ENCODE measurements at places on chromosomes 13 and 19.
A peak's percentile ranks its signal among the peaks of the same experiment; 100 is the strongest.

DNA sequence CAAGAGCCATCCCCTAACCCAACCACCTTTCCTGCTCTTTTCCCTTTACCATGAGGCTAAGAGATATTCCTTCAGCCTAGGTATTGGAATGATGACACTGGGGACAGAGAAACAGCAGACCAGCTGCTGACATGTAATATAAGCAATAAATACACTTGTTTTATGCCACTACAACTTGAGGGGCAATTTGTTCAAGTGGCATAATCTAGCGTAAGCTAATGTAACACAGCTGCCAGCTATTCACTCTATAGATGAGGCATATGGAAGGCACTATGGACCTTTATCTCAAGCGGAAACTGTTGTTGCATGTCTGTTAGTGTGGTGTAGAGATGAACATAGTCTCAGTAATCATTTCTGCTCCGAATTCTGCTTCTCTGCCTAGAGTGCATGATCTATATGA, 111.1 kb downstream of the STARD13 start:
- no peak for DNase-seq

DNA sequence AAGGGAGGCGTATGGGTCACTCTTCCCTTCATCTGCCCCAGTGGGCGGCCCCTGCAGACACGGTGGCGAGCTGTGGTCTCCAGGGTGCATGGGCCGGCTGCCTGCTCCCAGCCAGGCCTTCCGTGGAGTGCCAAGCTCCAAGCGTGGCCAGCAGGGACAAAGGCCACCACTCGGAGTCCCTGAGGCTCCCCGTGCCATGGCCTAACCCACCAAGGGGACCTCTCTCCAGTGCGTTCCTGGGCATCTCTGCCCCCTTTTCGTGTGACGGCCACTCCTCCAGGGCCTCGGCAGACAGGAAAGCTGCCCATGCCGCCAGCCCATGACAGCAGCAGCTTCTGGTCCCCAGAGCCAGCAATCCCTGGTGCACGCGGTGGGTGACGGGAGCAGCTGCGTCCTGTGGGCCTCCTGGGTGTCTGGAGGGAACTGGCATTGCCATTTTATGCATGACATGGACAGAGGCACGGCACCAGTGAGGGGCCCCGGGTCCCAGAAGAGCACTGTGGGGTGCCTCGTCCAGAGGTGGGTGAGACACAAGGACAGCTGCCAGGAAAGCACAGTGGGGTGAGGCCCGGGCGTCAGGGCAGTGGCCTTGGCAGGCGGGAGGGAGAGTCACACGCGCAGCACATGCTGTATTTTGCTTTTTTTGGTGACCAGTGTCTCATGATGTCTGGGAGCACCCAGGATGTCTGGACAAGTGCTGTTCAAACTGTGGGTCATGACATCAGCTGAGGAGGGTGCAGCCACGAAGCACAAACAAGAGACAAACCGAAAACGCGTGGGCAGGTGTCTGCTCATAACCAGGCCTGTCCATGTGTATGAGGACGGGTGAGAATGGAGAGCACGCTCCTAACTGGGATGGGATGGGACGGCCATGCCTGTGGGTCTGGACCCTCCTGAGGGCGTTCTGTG, 32.3 kb downstream of the CEBPG start:
- no peak for DNase-seq

- no peak for DNase-seq
Observed at GRCh38 chr19:18659281-18660050, 22.6 kb downstream of the KLHL26 start.

GRCh38 chr13:105817498-105817897, 718.0 kb downstream of the EFNB2 start:
- DNase-seq: no peak

- DNase-seq: no peak
Observed at GRCh38 chr19:13764821-13765394, 586 bp downstream of the MRI1 start.

DNA sequence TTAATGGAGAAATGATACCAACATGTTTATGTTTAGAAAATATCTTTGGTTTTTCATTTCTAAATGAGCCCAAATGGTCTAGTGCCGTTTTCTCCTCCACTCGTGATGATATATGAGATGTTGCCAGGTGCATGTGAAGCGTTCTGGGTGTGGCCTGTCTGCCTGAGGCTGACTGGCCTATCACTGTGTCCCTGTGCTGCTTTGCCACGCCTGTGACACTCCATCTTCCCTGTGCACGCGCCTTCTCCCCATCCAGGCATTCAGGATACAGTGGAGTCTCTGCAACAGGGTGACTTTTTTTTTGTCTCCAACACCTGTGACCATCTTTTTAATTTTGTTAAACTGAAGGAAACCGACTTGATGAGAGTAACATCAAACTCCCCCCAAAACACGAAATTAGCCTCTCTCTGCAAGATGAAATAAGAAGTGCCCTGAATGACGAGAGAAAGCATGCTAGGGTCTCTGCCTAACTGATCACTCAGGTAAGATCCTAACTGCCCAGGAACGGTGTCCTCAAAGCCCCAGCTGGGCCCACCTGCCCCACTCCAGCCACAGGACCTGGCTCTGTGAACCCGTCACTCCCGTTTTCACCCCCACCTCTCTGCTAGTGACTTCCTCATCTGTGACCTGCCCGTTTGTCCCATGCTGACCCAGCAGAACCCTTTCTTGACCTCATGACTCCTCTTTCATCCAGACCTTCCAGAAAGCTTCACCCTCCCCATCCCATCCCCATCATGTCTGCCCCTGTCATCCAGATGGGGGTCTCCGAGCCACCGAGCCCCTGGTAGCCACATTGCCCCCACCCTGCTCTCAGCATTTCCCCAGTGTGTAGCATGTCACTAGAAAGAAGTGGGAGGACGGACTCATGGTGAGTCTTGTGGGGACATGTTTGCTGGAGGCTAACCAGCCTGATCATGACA, 33.2 kb upstream of the TFDP1 start:
- DNase-seq: no peak

DNA sequence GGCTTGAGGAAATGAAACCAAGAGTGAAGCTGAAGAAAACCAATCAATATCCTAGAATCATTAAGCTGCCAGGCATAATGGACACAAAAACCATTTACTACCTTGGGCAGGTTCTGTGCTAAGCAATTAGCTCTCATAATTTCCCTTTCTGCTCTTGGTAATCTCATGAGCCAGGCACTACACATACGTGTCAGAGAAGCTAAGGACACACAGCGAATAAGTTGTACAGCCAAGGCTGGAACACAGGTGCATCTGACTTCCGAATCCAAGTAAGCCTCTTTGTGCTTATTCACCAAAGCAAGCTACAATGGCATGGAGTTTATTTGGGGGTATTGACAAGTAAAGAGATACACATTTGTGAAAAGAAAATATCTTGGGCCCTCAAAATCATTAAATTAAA, 1343.9 kb upstream of the MIR17HG start:
- no peak for DNase-seq

- no peak for DNase-seq
Observed at GRCh38 chr13:32317716-32318465, 2.6 kb downstream of the BRCA2 start.

DNA sequence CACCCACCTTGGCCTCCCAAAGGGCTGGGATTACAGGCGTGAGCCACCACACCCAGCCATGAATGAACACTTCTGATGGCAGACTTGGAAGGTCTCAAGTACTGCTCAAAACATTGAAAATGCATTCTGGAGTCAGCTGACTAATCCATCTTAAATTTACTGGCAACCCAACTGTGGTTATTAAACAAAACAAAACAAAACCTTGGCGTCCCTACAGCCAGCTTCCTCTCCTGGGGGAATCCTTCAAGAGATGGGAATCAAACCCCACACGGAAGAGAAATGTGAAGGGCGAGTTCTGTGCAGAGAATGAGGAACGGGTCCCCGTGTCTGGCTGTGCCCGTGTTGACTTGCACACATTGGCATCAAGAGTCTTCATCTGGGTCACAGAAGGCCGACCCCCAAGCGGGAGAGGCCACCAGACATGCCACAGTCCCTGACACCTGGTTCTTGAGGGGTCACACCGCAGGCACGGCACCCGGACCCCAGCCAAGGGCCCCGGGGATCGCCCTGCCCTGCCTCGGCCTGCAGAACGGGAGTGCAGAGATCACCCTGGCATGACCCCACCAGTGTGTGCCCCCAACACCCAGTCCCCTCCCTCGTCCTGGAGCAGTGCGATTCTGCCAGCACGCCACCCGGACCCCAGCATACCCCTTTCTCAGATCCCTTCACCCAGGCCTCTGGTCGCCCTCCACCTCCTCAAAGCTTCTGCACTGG, 3.2 kb downstream of the MAP2K2 start:
- DNase-seq: no peak

DNA sequence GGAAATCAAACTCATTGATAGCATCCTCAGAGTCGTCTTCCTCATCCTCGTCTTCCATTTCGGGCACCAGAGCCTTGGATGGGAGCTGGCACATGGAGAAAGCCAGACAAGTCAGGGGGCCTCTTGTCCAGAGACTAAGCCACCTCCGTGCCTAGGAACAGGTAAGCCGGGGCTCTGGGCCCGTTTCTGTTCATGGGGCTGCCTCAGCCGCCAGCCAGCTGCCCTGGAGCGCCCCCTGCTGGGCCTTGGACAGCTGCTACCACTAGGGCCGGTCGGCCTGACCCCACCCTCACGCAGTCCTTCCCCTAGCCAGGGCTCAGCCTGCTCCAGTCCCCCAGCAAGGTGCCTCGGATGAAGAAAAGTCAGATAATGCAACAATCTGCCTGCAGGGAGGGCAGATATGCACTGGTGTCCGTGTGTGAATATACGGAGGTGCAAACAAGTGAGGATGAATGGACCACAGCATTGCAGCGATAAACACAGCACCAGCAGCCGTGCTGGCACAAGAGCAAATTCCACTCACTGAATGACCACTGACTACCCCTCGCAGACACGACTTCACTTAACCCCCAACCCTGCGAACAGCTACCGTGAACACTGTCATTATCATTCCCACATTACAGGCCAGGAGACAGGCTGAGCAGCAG, 11.9 kb upstream of the PRKD2 start:
- peak; percentile 79 for DNase-seq

DNA sequence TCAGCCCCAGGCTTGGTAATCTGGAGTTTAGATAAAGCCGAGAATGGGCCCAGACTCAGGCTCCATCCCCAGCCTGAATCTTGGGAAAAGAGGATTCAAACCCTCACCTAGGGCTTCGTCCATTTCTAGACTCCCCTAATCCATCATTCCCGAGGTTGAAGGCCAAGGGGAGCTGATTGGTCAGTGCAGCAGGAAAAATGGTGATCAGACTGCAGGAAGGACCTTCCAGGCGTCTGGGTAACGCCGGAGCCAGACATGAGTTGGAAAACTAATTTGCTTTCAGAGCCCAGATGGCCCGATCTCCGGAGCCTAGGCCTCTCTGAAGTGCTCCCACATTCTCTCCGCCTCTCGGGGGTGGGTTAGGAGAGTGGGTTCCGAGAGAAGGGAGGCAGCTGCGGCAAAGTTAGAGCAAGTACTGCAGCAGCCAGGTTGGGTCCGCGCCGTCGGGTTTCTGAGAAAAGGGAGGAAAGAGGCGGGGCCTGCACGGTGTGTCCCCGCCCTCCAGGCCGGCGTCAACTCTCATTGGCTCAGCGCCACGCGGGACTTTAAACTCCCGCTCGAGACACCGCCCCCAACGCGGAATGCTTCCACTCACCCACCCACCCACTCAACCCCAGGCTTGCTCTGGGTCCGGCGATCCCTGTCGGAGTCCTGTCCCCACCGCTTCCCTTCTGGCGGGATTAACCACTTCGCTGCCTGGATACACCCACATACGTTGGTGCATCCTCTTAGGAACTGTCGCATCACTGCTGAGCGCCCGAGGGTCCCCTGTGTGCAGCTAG, 788 bp upstream of the RTBDN start:
- DNase-seq: no peak

- DNase-seq: no peak
Observed at GRCh38 chr19:4606921-4607678, 32.2 kb upstream of the TNFAIP8L1 start.

DNA sequence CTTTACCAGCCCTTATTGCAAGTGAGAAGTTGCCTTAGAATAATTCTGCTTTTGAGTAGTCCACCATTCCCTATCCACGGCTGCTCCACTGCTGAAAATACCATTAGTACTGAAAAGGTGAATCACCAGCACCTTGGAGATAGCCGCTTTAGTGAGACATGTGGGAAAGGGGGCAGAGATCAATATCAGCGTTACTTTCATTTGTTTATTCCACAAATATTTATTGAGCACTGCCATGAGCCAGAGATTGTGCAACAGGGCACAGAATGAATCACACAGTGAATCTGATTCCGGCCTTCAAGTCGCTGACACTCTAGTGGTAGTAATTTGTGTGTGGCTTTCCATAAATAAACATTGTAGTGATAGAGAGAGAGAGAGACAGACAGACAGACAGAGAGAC, 31.5 kb upstream of the MYO16 start:
- DNase-seq: no peak

GRCh38 chr19:43318203-43318602, 35.3 kb upstream of the CD177 start:
- DNase-seq: no peak

- peak; percentile 47 for DNase-seq
Observed at GRCh38 chr19:35236638-35237400, 8.3 kb upstream of the FAM187B start.

GRCh38 chr13:31588316-31588715, 151.0 kb upstream of the RXFP2 start:
- no peak for DNase-seq

DNA sequence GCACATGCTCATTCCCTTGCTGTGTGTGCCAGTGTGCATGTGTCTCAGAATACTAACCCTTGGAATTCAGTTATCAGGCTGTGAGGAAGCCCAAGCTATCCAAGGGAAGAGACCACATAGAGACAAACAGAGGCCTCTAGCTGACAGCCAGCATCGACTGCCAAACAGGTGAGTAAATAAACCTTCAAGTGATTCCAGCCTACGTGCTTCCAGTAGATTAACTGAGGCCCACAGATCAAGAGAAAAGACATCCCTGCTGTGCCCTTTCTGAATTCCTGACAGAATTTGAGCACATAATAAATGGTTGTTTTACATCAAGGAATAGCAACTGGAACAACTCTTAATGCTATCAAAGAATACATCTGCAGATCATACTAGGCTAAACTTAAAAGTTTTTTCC, 17.5 kb downstream of the ZC3H13 start:
- DNase-seq: no peak

DNA sequence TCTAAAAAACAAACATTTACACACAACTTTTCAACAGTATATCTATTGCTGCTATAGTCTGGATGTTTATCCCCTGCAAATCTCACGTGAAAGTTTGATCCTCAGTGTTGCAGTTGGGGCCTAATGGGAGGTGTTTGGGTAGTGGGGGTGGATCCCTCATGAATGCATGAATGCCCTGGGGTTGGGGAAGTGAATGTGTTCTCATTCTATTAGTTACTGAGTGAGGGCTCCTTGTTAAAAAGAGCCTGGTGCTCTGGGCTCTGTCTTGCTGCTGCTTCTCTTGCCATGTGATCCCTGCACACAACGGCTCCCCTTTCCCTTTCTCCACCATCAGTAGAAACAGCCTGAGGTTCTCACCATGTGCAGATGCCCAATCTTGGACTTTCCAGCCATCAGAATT, 242.7 kb upstream of the HTR2A start:
- DNase-seq: no peak

DNA sequence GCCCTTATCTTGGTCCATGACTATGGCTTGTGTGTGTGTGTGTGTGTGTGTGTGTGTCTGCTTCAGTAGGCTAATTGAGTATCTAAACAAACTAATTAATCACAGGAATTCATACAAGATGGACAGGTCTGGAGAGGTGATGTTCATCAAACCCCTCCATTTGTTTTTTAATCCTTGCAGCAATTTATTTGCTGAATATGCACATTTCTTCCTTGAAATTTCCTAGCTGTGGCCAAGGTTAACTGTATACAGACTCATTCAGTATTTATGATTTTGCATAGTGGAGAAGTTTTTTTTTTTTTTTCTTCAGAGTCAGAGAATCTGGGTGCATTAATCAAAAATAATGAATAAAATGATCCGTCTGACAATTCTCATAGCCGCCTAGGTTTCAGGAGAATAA, 74.7 kb upstream of the TSHZ3 start:
- DNase-seq: no peak

Data from CD4-positive, alpha-beta T cell treated with Interleukin-6 at 100 ng/mL for 8 hours (primary cell).